Stimulated activated CD4-positive, alpha-beta T cell treated with anti-CD3 and anti-CD28 coated beads, Interleukin-15, amount 100 ng/mL, for 48 hours (primary cell): ENCODE measurements at places on chromosomes 7 and 10.

DNA sequence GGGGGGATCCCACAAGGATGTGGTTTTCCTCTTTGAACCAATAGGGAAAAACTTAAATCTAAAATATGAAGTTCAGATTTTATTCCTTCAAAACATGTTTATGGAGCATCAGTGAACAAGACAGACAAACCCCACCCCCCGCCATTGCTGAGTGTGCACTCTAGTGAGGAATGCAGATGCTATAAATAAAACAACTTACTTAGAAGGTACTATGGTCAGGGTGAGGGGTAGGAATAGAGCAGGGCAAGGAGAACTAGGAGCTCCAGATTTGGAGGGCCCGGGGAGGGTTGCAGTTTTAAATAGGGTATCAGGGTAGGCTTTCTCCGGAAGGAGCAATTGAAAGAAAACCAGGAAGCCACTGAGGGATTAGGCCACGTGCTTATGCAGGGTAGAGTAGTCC is 47.9 kb downstream of the CELF2 start:
- no peak for DNase-seq

DNA sequence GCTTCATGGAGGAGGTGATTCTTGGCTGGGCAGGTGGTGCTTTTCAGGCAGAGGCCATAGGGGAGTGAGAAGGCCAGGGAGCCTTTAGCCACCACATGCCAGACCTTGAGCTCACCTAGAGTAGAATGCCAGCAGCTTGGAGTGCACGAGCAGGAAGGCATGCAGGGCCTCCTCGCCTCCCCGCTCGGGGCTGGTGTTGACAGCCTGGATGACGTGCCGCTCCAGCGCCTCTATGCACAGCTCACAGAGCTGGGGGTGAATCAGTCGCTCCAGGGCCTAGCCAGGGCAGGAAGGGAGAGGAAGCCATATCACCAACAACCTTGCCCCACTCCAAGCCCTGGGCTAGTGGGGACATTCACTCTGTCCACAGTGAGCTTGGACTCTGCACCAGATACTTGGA is 15.7 kb downstream of the HPS1 start:
- no peak for DNase-seq

DNA sequence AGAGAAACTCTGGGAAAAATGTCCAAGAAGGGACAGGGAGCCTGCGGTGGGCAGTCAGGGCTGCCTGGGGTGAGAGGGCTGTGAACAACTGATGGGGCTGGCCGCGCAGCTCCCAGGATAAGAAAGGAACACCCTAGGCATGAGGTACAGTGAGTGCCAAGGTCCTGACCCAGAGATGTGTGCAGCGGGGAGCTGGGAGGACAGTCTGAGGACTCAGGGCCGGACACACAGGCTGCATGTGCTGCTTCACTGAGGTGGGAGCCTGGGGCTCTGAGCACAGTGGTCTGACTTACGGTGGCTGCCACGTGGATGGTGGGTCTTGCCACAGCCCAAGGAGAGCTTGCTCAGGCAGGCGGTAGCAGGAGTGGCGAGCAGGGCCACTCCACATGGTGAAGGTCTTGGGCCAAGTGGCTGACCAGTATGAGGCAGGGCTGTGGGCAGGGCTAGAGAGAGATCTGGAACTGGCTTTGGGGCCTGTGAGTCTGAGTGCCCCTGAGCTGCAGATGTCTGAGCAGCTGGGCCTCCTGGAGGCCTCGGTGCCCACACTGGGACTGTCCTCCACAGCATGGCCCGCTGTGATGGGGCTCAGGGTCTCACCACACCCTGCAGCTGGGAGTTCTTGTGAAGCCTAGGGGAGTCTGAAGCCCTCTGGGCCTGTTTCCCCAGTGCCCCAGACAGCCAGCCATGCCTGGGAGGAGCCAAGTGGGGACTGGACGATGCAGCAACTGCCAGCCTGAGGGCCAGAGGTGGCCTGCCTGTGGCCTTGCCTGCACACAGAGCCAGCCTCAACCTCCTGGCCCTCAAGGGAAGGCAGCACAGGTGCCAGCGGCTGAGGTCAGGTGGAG is 60.3 kb downstream of the RASGEF1A start:
- DNase-seq: no peak

DNA sequence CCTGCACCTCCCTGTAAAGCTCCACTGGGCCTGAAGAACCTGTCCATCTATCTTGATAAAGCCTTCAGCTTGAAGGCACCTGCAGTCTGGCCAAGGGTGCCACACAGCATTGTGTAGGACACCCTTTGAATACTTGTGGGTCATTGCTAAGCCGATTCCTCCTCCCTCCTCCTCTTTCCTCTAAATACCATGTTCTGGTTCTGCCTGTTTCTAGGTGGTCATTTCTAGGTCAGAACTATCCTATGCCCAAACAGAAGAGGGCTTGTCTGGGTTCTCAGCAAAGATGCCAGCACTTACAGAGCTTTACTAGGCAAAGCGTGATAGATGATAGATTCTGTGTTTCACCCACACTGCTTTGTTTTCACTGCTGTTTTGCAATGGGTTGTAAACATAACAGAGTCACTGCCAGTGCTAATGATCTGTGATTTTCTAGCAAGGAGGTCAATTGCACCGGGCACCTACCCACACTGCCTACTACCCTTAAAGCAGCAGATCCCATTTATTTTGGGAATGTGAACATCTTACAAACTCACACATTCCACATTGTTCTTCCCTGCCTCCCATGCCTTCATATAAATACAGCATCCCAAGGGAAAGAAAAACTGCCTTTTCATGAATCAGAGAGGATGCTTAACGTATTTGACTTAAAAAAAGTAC is 279.1 kb upstream of the PITRM1 start:
- DNase-seq: no peak
